ENCODE measurements at places on chromosomes 7 and 10.
A peak's percentile ranks its signal among the peaks of the same experiment; 100 is the strongest.

GRCh38 chr7:69622960-69623359 lies 24.7 kb downstream of the AUTS2 start:
- no peak for DNase-seq

DNA sequence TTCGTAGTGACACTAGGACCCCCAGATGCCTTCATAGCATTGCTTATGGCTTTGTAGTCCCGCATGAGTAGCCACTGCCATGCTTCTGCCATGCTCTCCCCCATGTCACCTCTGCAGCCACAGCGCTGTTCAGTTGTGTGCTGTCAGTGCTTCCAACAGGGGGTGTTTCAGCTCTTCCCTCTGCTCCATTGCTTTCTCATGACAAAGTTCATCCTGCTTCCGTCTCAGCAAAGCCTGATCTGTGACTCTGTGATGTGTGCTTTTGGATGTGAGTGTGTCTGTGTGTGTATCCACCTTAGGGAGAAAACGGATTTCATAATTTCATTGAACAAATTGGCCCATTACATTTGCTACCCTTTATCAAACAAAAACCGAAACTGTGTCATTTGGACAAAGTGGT lies 134.9 kb upstream of the SAMD8 start:
- DNase-seq = no peak

- DNase-seq = no peak
Observed at GRCh38 chr7:50149369-50149768, 56.3 kb upstream of the ZPBP start.

GRCh38 chr7:34849163-34849960 lies 187.9 kb downstream of the DPY19L1 start:
- peak; percentile 6 for DNase-seq

DNA sequence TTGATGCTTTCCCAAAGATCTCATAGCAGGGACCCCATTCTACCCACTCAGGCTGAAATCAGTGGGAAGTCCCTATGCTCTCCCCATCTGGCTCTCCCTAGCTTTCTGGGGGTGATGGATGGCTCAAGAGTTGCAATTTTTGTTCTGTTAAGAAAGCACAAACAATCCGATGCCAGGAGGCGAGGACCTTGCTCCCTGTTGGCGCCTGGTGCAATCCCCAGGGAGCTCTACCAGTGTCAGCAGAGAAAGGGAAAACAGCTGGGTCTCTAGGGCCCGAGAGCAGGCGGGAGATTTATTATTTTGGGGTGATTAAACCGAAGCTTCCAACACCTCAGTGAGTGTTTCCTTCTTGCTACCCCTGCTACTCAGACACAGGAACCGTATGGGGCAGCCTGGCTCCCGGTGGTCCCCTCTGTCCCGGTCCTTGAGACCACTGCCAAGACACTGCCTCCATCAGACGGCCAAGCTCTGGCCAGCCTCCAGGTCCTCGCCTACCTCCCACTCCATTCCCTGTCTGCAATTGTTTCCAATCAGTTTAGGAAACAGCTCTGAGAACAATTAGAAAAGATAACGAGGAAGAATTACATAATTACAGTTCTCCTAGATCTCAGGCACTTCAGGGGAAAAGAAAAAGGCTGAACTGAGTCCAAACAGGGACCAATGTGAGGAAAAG lies 147.9 kb downstream of the PLXNA4 start:
- DNase-seq = no peak

DNA sequence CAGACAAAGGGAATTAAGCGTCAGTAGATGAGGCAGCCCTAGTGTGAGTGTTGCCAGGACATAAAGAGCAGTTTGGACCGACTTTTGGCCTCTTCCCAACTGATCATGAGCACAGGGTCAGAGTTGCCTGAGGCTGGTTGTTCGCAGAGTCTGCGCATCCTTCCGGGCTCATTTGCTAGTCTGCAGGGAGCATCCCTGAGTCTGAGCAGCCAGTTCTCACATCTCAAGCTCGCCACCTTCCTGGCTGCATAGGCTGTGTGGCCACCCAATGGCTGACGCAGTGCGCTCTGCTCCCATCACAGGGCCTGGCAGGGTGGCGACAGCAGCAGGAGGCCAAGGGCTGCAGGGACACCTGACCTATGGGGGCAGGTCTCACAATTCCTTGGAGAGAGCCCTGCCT lies 5.0 kb downstream of the GAD2 start:
- DNase-seq = no peak

DNA sequence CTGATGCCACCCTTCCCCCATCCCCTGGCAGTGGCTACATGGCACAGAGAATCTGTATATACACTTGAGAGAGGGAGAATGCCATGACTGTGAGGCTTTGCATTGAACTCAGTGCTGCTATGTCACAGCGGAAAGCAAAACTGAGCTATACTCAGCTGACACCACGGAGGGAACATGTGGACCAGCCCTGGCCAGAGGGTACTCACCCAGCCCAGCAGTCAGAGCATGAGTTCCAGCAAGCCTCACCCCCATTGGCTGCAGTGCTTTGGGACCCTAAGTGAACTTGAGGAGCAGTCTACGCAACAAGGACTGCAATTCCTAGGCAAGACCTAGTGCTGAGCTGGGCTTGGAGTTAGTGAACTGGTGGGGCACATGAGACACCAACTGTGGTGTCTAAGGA lies 10.3 kb upstream of the AOC1 start:
- no peak for DNase-seq

DNA sequence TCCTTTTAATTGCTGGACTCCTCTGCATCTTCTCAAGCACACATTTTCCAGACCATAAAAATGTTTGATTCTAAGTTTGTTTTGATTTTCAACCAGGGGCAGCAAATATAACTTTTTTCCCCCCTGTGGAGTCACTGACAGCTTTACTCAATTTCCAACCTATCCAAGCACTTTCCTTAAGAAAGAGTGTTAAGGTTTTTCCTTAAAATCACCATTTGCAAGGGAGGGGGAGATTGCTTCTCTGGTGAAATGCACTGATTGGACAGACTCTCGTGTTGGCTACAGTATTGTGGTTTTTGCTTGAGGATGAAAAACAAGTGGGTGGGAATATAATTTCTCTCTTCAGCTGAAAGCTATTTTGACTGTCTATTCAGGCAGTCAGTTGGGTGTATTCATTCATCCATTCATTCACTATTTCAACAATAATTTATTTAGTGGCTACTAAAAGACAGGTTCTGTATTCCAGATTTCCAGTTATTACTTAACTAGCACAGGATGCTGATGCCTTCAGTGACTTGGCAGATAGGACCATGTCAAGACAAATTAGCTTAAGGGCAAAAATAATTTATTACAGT lies 146.3 kb downstream of the BAMBI start:
- DNase-seq = no peak

Data from foreskin fibroblast (primary cell).